ENCODE measurements at places on chromosomes 6 and 20.

- DNase-seq, result no peak
Measured at GRCh38 chr6:86535100-86535499, 402.2 kb upstream of the HTR1E start.

- DNase-seq, result no peak
Measured at GRCh38 chr6:37396571-37397180, 36.3 kb upstream of the CMTR1 start.

DNA sequence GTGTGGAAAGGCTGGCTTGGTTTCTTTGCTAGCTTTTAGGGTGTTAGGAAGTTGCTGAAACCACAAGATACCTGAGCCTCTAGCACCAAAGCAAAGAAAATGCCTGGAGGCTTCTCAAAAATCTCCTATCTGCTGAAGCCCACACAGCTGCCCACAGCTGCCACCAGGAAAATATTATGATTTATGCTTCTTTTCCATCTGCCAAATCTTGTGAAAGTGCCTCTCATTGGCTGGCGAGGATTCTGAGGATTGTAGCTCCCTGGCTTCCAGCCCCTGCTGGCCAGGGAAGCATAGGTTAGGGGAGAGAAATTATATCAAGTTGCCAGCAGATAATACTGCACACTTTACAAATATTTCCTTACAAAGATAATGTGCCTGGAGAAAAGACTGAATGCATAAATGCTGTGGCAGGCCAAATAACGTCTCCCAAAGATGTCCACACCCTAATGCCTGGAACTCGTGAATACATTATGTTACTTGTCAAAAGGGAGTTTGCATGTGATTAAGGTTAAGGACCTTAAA is 98.4 kb downstream of the MRPL14 start:
- DNase-seq, result no peak

DNA sequence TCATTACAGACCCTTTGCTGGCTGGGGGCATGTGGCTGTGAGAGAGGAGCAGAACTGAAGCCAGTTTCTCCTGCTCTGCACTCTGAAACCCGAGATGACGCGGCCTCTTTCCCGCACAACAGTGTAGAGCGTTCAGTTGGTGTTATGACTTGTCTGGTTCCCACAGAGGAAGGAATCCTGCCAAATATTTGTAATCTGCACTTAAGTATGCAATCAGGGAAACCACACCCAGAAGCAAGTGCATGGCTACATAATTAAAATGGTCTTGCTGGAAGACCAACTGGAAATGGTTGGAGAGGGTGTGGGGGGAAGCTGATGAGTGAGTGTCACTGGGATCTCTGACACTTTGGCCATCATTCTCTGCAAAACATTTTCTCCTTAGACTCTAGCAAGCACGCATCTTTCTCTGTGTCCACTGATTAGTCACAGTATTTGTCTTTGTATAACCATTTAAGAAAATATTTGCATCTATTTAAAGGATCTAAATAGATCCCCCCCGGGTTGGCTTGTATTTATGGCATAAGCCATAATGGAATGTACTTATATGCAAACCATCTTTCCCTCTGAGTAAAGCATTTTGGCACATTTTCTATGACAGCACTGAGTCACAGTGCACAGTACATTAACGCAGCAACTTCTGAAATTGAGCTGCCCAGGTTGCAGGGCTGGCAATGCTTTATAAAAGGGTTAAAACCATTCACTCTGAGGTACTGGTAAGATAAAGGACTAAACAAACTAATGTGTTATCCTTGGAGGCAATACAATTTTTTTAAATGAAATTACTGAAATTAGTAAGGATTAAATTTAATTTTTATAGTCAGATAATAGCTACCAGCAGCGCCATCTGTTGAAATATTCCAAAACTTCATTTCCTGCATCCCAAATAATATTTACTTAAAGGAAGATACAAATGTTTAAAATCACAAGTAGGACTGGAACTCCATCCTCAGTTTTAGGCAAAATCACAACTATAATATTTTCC is 76.7 kb downstream of the FOXC1 start:
- peak; percentile 13 for DNase-seq

DNA sequence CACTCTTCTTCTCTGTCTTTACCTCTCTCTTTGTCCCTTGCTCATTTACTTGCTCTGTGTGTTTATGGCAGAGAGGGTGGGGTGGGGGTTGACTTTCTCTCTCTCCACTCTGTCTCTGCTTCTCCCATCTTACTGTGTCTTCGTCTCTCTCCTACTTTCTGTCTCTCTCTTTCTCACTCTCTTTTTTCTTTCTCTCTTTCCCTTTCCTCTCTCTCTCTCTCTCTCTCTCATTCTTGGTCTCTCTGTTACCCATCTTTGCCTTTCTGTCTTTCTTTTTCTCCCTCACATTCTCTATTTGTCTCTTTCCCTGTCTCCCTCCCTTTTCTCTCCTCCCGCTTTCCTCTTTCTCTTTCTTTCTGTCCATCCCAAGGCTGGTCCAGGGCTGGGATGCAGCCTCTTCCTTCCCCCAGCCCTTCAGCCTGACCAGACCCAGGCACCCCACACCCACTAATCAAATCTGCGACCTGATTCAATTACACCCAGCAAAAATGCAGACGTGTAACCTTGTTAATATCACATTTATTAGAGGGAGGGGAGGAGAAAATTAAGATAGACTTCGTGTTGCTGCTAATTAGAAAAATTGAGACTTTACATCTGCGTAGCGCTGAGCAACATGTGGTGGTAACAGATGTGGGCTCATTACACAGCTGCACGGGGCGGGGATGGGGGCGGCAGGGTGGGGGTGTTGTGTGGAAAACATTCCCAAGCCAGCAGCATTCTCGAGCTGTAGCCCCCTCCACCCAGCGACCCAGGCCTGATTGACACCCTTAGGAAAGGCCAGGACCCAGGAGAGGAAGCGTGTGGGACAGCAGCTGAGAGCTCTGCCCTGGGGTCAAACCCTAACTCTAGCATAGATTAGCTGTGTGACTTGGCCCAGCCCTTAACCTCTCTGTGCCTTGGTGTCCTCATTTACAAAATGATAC is 124.9 kb upstream of the MAFB start:
- DNase-seq, result no peak

DNA sequence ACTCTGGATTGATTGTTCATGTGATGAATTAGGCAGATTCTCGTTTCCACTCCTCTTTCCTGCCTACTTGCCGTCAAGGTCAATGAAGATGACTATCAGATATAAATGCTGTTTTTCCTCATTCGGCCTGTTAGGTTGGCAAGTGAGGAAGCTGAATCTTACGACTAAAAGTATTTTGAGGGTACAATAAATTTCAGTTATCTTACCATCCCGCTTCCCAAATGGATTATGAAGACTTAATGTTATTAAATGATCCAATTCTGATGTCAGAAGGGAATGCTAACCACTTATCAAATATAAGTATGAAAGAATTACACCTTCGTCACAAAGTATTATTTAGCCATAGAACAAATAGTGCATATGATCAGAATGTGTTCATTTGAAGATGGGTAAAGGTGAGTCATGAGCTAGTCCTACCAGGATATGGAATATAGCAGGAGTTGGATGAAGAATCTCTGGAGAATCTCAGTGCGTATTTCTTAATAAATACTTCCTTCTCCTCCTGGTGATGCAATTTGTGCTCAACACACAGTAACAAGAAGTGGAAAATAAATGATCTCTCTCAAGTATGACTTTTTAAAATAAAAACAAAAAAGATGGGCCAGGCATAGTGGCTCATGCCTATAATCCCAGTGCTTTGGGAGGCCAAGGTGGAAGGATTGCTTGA is 4.6 kb downstream of the GPLD1 start:
- DNase-seq, result no peak

- no peak for DNase-seq
Measured at GRCh38 chr6:169474362-169474761, 220.7 kb upstream of the THBS2 start.

- no peak for DNase-seq
Measured at GRCh38 chr20:7930343-7930742, 9.9 kb downstream of the HAO1 start.

DNA sequence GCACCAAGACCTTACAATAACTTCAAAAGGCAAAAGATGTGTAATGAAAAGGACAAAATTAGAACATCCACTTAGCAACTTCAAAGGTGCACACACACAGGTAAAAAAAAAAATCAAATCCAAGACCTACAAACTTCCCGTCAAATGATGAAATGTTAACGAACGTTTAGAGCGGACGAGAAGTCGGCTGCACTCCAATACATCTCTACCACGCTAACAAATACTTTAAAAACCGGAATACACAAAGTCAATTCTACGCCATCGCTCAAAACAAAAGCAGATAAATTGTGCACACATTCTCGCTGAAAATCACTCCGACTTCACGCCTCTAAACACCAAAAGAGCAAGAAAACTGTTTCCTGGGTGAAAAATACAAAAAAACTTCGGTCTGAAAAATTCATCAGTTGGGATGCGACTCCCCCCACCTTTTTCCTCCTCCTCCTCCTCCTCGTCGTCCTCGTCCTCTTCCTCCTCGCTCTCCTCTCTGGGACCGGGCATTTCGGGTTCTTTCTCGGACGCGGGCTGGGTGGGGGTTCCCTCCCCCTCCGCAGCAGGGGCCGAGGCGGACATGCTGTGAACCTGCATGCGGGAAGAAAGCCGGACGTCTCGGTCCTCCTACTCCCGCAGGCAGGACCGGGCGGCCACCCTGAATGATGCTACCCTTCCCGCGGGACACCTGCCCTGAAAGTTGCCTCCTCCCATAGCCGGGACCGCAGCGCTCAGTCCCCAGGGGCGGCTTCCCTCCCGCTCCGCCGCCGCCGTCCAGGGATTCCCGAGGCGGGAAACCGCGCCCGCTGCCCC is 712 bp downstream of the DEK start:
- no peak for DNase-seq

DNA sequence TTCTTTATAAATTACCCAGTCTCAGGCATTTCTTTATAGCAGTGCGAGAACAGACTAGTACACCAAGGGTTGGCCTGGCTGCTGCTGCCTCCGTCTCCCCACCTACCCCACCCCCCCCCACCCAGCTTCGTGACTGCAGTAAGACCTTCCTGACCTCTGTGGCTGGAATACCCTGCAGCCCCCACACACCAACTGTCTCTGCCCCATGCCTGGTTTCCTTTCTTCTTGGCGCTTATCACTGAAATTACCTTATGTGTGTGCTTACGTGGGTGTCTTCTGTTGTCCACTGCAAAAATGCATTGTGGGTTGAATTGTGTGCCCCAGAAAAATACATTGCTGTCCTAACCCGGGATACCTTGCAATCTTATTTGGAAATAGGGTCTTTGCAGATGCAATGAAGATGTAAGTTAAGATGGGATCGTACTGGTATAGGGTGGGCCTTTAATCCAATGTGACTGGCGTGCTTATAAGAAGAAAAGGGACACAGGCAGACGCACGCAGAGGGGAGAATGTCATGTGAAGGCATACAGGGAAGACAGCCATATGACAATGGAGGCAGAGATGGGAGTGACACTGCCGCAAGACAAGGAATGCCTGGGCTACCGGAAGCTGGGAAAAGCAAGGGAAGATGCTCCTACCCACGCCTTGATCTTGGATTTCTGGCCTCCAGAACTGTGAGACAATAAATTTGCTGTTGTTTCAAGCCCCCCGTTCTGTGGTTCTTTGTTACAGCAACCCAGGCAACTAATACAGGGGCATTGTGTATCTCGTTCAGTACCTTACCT is 15.4 kb downstream of the SYNJ2 start:
- no peak for DNase-seq

- no peak for DNase-seq
Measured at GRCh38 chr20:19885939-19886660, 128.0 kb downstream of the RIN2 start.

GRCh38 chr6:157879034-157879872 is 56.2 kb downstream of the SNX9 start:
- DNase-seq, result no peak

- no peak for DNase-seq
Measured at GRCh38 chr6:96116674-96117073, 100.9 kb downstream of the FUT9 start.

DNA sequence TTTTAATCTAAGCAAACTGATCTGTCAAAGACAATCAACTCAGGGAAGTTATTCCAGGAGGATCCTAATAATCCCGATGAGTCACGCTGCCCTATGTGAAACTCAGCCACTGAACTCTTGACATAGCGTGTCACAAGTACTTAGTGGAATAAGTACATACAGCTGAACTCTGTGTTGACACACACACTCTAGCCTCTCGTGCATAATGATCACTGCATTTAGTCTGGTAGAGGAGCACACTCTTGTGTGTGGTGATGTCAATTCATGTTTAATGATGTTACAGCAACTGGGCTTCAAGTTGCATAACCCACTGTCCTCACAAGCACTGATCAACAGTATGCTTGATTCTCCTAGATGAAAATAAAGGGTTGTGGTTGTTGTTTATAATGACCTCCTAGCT is 148.3 kb downstream of the HACE1 start:
- DNase-seq, result peak; percentile 61

DNA sequence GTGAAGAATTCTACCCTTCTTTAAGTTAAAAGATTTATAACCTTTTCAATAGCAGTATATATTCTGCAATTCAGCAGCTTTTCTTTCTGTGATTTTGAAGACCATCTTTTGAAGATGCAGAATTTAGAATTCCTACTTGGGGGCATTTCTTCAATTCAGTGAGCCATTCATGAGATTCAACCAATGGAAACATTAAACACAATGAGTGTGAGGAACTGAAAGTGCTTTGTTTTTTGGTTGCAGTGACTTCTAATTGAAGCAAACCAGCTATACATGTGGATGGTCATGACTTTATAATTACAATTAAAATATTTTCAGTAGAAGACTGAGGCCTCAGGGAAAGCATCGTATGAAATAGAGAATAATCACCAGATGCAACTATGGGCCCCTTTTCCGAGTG is 108.3 kb downstream of the CARMIL1 start:
- DNase-seq, result no peak

DNA sequence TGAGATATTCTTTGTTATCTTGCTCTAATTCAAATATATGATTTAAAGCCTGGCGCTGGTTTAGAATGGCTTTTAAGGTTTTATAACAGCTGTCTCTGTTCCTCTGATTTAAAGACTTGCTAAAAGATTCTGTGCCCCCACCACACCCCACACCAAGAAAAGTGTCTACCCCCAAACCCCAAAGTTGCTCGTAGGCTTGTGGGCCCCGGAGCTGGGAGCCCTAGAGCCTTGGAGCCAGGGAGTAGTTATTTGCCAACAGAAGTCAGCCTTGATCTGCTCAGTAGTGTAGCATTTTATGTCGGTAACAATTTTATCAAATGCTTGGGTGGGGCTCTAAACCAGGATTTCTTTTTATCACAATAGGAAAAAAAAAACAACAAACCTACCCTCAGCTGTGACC is 105.2 kb upstream of the TRAF3IP2 start:
- no peak for DNase-seq

DNA sequence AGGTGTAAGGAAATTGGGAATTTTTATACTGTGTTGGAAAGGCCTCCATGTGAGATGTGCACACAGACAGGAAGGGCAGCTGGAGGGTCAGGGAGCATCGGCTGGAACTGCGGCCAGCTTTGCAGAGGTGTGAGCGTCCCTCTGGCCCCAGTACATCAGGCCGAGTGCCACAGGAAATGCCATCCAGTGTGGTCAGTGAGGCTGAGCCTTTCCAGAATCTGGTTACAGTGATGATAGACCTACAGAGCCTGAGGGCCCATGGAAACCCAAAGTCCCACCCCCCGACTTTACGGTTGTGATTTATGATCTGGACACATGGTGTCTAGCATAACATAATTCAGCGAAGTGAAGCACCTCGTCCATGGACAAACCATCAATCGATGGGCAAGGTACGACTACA is 137.3 kb upstream of the PDE10A start:
- DNase-seq, result no peak

All from NCI-H187 treated with DMSO at 0.1 percent for 48 hours (cell line).